ENCODE measurements at places on chromosomes 4 and X.

GRCh38 chr4:62912531-62912930 lies 1496.7 kb downstream of the TECRL start:
- no peak for DNase-seq

DNA sequence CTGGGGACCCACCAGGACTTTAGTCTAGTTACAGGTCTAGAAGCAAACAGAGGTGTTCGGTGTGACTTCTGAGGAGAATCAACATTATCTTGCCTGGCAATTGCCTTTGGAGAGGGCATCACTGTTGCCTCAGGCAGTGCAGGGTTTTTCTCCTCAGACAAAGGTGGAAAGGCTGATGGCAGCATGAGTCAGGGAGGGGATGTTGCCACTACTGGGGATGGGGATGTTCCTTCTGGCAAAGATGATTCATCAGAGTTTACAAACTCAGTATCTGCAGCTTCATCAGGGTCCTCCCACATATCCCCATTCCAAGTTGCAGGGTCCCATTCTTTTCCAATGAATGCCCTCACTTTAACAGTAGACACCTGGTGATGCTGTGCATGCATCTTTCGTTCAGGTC lies 91.3 kb upstream of the GALNTL6 start:
- no peak for DNase-seq

DNA sequence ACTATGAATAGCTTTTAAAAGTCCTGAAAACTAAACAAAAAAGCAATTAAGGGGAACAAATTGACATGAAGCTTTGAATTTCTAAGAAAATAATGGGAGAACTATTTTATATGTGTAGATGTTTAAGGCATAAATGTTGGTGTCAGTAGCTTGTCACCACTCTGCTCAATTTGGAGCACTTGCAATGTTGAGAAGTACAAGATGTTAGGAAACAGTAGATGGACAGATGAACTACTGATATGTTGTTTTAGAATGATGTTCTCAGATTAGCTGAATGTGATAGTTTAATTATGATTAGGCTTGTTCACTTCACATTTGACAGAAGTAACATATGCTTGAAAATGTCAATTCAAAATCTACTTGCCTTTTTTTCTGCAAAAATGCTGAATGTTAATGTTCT lies 525.7 kb upstream of the IGFBP7 start:
- DNase-seq = no peak

DNA sequence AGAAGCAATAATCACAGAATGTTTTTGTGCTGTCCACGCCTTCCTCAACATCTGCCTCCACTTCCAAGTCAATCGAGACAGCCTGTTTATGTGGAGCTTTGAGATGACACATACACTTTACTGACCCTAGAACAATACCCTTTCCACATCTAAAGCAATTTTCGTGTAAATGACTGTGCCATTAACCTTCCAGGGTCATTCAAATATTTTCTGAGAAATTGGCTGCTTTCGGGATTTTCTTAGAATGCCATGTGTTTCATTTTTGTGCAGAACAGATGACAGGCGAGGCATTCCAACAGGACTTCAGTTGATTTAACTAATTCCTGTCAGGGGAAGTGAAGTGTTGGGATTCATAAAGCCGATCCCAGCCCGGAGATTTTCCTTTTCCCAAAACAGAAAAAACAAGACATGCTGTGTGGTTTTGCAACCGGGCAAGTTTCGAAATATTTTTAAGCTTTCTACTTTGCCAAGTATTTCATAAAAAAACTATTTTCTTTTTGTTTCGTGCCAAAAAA lies 73.9 kb downstream of the SORBS2 start:
- no peak for DNase-seq

GRCh38 chr4:40948014-40948413 lies 198.3 kb downstream of the NSUN7 start:
- no peak for DNase-seq

- DNase-seq = no peak
These were observed 193.8 kb upstream of the BCOR start for GRCh38 chrX:40291553-40291952.

- no peak for DNase-seq
These were observed 28.6 kb downstream of the TRPC3 start for GRCh38 chr4:121923306-121923705.

GRCh38 chr4:140138428-140138827 lies 15.6 kb downstream of the MAML3 start:
- DNase-seq = no peak

GRCh38 chr4:31530555-31530954 lies 810.4 kb downstream of the PCDH7 start:
- no peak for DNase-seq

DNA sequence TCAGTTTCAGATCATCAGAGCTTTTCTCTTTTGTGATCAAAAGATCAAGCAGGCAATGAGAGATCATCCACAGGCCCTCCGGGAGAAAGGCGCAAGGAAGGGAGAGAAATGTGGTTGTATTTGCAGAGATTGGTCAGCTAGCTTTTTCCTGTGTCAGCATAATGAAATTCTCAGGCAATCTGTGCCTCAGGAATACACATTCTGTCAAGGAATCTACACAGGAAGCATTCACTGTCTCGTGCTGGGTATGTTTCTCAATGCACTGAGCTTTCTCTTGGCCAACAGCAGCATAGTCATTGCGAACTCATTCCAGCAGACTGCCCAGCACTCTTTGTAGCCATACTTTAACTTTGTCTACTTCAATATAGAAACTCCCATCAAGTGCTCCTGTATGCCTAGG lies 413.7 kb downstream of the PPP3CA start:
- no peak for DNase-seq

DNA sequence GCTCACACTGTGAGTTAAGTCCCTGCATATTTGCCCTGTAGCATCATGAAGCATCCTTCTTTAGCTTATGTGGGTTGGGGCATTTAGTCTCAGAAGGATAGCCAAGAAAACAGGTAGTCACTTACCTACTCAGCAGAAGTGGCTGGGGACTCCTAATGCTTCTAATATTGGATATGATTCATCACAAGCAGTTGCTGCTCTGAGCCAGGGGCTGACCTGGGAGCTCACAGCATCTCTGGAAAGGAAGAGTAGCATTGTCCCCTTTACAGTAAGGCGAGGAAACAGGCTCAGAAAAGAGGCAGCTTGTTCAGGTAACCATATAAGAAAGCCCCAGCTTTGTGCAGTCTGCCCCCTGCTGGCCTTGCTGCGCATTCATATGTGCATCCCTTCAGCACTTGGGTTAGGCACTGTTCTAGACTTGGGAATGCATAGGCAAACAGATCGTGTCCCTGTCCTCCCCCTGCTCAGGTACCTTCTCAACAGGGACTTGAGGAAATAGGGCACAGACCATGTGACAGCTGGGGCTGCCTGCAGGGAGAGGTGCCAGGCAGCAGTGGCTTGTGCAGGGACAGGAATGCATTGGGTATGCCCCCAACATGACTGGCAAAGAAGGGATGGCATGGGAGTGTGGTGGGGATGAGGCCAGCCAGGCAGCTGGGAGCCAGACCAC lies 35.7 kb upstream of the TBC1D14 start:
- DNase-seq = peak; percentile 75

GRCh38 chr4:77852892-77853495 lies 9.6 kb upstream of the MRPL1 start:
- no peak for DNase-seq

DNA sequence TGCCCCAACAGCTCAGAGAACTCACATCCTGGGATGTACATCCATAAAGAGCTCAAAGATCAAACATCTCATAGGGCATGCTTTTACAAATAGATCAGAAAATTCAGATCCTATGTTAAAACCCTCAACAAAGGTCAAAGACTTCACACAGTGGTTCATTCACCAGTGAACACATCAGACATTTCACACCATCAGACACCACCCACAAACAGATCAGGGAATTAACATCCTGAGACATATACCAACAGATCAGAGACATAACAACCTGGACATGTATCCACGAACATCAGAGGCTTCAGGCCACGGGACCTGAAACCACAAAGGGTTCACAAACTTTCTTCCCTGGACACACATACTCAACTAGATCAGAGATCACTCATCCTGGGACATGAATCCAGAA lies 23.4 kb downstream of the SUV39H1 start:
- DNase-seq = no peak

GRCh38 chr4:125464146-125464545 lies 149.4 kb downstream of the FAT4 start:
- DNase-seq = no peak

DNA sequence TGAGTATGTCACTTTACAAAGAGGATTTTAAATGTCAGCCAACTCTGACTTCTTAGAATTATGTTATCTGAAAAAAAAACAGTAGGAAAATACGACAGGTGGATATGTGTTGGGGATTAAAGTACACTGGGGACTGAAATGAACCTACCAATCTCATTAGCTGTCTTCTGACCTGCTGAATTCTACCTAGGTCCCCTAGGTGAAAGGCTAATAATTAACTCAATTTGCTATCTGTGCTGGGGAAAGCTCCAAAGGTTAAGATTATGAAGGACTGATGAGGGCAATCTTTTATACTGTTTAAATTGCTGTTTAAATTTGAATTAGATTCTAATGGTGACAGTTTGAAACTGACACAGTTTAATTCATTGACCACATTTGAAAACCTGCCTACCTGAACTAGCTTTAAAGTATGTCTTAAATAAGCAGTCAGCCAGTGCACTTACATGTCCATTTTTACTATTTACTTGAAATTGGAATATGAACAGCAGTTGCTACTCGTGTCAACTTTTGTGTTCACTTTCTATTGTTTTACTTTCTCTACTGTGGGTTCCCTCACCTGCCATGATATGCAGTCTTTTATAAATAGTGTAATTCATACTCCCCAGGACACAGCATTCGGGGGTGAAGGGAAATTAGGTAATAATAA lies 977.3 kb downstream of the C4orf33 start:
- no peak for DNase-seq

DNA sequence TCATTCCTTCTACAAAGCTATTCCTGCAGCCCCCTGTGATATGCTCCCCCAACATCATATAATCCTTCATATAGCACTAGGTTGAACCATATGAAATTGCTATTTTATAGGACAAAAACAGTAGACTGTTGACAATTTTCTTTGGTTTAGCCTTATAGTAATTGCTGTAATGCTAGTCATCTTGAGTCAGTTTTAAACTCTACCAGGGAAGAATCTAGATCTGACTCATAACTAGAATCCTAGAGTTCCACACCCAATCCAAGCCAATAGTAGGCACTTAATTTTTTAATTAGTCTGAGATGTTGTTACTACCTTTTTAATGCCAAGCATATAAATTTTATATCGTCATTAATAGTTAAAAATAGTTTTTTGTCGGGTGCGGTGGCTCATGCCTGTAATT lies 136.8 kb downstream of the CHRNA9 start:
- DNase-seq = no peak

- DNase-seq = no peak
These were observed 3.2 kb upstream of the RIPPLY1 start for GRCh38 chrX:106906361-106906760.

- DNase-seq = no peak
These were observed 3.2 kb downstream of the GATA1 start for GRCh38 chrX:48789366-48790220.

DNA sequence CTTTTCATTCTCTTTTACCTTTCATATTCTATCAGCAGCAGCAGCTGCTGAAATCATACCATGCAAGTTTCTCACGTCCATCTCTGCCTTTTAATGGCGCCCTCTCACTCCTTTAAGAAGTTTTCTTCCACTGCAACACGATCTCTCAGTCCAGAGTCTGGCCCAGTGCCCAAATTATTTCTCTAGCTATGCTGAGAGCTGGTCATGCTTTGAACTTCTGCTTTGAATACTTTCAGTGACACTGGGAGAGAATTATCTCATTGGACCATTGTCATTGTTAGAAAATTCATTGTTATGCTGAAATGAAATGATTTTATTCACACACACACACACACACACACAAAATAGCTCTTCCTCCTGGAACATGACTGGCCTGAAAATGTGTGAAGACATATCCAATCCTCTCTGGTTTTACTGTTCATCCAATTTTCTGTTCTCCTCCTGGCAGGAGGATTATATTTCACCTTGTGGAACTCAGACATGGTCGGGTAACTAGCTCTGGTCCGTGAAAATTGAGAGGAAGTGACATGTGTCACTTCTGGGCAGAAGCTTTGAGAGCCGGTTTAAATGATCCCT lies 1.3 kb upstream of the PDHA1 start:
- no peak for DNase-seq

DNA sequence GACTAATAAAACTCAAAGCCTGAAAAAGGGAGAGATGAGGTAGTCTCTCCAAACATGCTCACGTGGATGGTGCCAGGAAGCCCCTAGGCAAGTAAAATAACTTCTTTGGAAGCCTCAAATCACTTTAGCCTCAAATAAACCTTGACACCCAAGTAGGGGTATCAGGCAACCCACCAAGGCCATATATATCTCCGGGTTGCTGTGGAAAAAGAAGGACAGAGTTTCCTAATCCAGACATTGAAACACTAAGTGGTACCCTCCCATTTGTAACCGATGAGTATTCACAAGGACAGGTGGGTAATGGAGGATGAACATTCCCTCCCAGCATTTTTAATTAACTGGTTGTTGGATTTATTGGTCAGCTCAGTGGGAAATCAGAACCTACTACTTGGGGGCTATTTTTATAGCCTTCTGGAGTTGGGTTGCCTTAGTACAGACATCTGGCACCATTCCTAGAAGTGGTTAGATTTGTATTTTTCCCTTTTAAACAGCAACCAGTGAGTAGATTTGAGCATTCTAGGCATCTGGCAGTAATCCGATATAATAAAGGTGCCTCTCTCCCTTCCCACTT lies 87.7 kb downstream of the GPC3 start:
- DNase-seq = no peak

All from endothelial cell (in vitro differentiated cells).